T-helper 9 cell (primary cell): ENCODE measurements at places on chromosomes 1 and 21.

DNA sequence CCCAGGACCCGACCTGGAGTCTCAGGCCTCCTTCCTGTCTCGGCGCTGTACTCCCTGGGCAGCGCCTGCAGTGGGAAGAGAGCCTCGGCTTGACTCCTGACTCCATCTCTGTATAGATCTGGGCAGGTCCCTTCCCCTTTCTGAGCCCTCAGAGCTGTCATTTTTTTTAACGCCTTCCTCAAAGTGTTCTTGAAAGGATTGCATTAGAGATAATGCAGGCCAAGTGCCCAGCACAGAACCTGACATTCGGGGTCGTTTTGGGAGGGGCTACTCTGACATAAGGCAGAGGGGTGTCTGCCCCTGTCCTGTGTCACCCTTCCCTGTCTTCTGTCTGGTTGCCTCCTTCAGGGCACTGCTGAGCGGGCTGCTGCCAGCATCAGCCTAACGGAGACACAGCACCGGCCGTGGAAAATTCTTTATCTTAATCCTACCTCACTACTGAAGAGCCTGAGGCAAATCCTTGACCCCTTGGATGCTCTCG lies 271.6 kb downstream of the TRABD2B start:
- DNase-seq: no peak

GRCh38 chr1:212401838-212402582 lies 12.7 kb downstream of the PACC1 start:
- no peak for DNase-seq

- DNase-seq: no peak
Measured at GRCh38 chr21:44989537-44989886, 49.7 kb downstream of the SLX9 start.

DNA sequence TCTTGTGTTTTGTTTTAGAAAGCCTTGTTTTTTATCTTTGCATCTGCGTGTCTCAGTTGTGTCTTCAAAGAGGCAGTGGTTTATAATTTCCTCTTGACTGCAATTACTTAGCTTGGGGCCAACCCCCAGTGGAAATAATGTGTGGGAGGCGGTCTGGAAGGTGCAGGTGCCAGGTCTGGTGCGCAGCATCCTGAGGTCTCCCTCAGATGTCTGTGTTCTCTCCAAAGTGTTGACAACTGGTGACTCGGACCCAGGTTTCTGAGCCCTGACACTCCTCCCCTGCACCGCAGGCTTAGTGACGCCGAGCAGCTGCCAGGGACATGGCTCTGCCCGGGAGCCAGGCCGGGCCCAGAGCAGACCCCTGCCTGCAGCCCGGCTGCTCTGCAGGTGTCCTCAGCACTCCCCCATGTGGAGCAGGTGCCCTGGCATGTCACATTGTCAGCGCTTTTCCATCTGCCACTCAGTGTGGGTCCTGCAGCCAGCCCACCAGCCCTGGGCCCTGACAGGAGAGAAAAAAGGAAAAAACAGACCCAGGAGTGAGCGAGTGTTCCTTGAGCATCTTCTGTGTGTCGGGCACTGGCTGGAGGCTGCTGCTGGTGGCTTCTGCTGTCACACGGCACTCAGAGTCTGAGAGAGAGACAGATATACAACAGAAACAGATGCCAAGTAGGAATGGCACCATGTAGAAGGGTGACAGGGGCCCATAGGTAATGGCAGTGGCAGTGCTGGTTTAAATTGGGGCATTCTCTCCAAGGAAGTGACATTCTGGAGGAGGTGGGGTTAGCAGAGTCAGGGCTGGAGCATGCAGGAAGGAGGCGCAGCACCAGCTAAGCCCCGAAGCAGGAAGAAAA lies 24.8 kb upstream of the SELENON start:
- peak; percentile 67 for DNase-seq

GRCh38 chr1:164688791-164689190 lies 129.8 kb downstream of the PBX1 start:
- DNase-seq: no peak

DNA sequence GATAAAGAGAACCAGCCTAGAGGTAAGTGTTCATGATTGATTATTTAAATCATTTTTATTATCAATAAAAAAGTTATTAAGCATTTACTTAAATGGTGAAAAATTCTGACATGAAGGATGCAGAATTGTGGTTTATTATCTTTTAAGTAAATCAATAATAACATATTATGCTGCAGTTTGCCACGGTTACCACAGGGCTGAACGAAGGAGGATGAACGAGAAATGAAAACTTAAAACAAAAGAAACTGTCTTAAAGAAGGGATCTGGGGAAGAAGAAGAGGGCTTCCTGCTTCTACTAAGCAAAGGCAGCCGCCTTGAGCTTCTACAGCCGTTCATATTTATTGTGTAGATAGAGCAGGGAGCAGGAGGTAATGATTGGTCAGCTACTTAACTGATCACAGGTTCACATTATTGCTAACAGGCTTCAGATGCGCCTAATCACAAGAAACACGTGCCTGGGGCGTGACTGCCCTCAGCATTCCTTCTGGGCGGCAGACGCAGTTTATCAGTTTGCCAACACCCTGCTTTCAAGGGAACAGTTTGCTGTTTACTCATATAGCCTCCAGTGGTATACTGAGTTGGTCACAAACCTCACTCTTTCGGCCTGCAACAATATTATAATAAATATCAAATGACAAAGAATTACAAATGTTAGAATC lies 5.8 kb upstream of the FNBP1L start:
- no peak for DNase-seq

DNA sequence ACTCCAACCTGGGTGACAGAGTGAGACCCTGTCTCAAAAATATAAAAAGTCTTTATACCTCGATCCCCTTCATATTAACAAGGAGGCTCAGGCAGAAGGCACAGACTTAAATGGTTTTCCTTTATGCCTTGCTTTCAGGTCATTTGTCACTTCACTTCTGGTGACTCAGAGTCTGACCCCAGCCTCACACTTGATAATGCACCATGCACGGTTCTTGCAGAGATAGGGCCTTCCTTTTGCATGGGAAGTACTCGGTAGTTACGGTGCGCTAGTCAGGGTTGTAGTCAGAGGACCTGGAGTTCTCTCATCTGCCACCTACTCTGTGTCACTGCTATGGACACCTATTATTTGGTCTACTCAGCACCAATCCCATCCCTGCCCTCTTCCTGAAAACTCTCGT lies 43.6 kb upstream of the BMP8B start:
- DNase-seq: no peak

DNA sequence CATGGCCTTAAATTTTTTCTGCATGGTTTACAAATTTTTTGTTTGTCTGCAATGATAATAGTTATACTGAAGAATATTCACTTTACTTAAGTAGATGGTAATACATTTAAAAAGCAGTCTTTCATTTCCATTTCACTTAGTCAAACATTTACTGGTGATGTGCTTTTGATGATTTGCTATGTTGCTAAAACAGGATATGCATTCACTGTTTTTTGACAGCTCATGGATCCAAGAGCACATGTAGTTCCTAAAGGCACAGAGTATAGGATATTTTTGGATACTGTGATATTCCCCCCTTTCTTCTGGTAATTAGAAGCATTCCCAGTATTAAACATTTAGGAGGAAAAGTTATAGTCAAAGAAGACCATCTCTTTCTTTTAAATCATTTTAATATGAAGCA lies 45.9 kb downstream of the RAP1A start:
- DNase-seq: no peak

GRCh38 chr1:31880957-31881687 lies 57.0 kb downstream of the PTP4A2 start:
- no peak for DNase-seq

DNA sequence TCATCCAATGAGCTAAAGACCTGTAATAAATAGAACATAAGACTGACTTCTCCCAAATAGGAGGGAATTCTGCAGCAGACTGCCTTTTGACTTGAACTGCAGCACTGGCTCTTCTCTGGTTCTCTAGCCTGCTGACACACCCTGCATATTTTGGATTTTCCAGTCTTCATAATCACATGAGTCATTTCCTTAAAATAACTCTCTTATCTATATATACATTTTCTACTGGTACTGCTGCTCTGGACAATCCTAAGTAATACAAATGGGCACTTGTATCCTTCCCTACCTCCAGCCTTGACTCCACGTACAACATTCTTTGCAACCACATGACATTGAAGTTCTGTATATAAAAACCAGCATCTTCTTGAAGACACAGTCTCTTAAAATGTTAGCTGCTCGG lies 429.4 kb upstream of the TMPRSS15 start:
- no peak for DNase-seq

GRCh38 chr21:38036016-38036415 lies 119.8 kb upstream of the KCNJ6 start:
- DNase-seq: no peak

- no peak for DNase-seq
Measured at GRCh38 chr1:37002898-37003297, 31.4 kb downstream of the GRIK3 start.

DNA sequence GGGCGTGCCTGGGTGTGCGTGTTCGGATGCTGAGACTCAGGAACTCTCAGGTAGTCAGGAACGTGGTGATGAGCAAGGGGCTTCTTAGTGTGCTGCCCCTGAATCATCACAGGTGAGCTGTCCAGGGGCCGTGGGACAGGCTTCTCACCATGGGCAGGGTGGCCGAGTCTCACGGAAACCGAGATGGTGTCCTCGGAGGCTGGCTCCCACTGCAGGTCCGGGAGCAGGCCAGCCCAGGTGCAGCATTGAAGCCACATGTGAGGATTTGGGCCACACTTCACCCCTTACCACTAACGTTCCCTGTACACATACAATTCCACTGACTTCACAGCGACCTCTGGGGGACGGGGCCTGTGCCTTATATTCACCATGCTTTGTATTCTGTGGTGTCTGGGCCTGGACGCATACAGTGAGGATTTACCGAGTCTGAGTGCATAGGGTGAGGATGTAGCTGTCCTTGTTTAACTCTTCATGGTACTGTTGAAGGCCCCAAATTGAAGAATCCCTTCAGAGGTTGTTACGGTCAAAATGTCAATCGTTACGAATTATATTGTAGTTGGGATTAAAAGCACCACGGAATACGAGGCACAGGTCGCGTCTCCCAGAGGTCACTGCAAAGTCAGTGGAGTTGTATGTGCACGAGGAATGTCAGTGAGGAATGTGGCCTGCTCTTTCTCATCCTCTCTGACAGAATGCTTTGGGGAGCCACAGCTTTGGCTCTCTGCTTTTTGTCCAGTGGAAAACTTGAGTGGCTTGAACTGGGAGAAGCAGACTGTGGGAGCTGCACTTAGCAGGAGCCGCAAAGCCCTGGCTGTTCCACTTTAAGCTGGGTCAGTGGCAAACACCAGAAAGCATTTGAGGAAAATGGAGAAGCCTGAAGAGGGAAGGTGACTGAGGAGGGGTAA lies 95.3 kb downstream of the MTR start:
- DNase-seq: no peak

DNA sequence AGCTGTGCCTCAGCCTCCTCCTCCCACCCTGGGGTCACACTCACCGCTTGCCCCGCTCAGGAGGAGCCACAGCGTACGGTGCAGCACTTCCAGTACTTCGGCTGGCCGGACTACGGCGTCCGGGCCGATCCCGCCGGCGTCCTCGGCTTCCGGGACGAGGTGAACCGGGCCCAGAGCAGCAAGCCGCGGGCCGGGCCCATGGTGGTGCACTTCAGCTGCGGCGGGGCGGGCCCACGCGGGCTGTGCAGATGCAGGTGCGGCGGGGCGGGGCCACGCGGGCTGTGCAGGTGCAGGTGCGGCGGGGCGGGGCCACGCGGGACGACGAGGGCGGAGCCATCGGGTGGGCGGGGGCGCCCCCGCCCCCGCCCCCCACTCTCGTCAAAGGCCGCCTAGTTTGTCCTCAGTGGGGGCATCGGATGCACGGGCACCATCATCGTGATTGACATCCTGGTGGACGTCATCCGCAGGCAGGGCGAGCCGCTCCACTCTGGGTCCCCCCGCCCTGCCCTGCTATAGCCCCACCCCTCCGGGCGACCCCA lies 5.5 kb downstream of the RNF223 start:
- DNase-seq: peak; percentile 43

- DNase-seq: no peak
Measured at GRCh38 chr1:60745484-60745883, 336.9 kb upstream of the NFIA start.

DNA sequence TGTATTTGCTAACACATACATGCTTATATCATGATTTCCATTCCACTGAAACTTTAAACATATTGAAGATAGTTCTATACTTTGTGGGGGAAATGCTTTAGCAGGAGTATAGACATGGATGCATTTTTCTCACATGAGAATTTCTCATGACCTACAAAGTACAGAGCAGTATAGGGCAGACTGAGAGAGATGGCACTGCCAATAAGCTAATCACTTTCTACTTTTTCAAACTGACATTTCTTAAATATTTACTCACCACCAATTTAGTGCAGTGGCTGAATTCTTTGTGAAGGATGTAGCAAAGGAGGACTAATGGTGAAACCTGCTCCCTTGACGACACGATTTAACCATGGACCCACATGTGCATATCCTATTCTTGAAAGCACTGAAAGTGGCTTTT lies 923.5 kb downstream of the ADGRL2 start:
- DNase-seq: no peak

- no peak for DNase-seq
Measured at GRCh38 chr1:63074321-63074720, 248.0 kb upstream of the FOXD3 start.

- DNase-seq: no peak
Measured at GRCh38 chr1:246577082-246577719, 10.9 kb downstream of the CNST start.

- DNase-seq: peak; percentile 11
Measured at GRCh38 chr1:204286831-204287421, 72.8 kb downstream of the PLEKHA6 start.

GRCh38 chr1:1281533-1282321 lies 1.5 kb downstream of the SCNN1D start:
- DNase-seq: no peak

GRCh38 chr1:179996099-179996498 lies 41.5 kb downstream of the CEP350 start:
- DNase-seq: no peak

DNA sequence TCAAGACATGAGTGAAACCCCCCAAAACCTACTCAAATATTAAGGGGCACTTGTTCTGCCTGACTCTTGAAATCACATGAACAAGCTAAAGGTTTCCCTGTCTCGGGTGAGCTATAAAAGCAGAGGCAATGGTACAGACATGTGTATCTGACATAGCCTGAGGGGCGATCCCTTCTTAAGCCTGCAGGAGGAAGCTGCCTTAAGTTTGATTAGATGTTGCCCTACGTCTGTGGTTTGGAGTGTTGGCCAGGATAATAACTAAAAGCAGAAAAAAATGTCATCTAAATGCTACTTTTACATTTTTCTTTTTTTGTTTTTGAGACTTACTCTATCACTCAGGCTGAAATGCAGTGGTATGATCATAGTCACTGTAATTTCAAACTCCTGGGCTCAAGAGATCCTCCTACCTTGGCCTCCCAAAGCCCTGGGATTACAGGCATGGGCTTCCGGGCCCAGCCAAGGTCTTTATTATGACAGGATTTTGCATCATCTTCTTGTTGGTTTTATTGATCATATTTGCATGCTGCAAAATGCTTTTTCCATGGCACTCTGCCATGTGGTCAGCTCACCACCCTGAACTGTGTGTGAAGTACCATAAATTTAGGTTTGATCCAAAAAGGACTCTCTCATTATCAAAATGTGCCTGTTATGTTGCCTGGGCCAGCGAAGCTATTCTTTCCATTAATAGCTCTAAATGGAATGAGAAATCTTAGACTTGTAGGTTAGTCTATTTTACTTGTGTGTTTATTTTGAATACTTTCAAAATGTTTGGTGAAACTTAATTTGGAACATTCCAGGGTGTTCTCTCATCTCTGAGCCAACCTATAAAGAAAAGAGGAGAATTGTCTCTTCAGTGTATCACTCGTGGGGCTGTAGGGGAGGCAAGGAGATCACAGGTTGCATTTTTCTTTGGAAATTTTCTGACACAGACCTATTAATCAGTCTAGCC lies 15.0 kb upstream of the HMGN1 start:
- DNase-seq: no peak
